ENCODE measurements at places on chromosomes 2 and 18.

DNA sequence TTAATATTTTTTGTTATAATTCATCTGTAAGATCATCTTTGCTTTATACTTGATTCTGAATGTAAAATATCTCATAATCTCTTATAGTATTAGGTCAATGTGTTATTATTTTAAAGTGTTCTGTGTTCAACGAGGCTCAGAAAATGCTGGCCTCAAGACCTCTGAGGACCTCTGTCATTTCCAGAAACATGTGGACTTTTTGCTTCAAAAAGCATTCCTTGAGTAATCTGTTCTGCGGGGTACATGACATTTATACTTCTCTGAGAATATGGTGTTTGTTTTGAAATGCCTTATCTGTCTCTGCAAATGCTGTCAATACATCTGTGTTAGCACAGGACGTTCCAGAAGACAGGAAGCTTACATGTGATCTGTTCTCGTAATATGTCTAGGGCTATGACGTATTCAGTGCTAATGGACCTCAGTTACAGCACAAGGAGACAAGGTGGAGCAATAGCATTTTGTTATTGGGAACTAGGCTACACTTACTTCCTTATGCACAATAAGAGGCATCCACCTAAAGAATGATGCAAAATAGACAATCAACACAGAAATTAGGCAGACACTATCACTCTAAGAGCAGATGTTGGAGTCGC is 37.6 kb upstream of the IL1RL1 start:
- DNase-seq, result no peak

DNA sequence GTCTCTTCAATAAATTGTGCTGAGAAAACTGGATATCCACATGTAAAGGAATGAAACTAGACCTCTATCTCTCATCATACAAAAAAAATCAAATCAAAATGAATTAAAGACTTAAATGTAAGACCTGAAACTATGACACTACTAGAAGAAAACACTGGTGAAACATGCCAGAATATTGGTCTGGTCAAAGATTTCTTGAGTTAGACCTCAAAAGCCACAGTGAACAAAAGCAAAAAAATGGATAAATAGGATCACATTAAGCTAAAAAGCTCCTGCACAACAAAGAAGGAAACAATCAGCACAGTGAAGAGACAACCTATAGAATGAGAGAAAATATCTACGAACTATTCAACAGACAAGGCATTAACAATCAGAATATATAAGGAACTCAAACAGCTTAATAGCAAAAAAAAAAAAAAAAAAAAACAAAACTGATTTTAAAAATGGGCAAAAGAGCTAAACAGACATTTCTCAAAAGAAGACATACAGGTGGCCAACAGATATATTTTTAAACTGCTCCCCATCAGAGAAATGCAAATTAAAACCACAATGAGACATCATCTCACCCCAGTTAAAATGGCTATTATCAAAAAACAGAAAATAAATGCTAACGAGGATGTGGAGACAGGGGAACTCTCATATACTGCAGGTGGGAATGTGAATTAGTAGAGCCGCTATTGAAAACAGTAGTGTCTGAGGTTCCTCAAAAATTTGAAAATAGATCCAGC is 66.3 kb downstream of the NCKAP1 start:
- no peak for DNase-seq

- no peak for DNase-seq
Observed at GRCh38 chr2:29865512-29865911, 55.9 kb downstream of the ALK start.

- peak; percentile 9 for DNase-seq
Observed at GRCh38 chr2:180753809-180754761, 226.3 kb upstream of the UBE2E3 start.

DNA sequence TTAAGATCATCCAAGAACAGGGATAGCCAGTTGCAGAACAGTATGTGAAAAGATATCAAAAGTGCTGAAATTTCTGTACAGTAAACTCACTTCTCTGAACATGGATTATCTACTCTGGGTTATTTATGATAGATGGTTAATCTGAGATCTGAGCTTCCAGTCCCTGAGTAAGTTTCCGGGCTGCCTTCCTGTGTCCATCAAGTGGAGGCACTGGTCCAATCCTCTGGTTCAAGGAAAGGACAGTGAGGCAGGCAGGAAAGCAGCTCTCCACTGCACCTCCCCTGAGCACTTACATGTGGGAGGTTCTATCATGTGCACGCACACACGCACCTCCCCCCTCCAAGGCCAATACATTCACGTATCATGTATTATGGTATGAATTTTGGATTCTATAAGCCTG is 32.5 kb downstream of the GPR45 start:
- no peak for DNase-seq

GRCh38 chr18:13611142-13611600 is 115.2 kb downstream of the FAM210A start:
- no peak for DNase-seq

DNA sequence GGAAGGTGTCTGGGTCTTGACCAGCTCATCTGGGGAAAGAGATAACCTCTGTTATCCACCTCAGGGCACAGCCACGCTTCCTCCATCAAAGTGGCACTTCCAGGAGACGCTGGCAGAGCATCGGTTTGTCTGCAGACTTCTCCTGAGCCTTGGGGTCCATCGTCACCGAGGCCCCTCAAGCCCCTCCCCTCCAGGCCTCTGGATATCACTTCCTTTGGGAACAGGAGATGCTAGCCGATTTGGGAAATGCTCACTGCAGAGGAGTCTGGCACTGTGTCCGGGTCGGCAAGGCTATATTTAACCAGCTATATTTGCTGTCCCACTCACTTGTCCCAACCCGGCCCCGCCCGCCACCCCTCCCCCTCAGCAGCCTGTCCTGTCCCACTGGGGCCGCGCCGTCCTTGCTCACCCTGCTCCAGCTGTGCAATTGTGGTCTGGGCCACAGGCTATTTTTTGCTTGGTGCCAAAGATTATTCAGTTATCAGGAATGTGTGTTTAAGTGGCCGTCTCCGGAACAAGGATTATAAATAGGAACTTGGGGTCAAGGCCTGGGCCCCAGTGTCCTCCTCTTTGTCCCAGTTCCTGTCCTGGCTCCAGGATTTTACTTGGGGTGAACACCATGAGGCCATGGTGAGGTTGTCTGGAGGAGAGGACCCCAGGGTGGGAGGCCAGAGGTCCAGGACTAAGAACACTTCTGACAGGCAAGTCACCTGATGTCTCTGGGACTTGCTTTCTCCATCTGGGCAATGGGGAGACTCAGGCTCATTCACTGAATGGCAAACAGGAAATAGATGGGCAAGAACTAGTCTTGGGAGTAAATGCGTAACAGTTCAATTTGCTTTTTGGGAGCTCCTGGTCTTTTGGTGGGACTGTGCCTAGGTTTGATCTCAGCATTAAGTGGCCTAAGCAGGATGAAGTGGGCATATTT is 263.6 kb downstream of the DYSF start:
- peak; percentile 26 for DNase-seq

GRCh38 chr2:54546923-54547720 is 91.0 kb downstream of the SPTBN1 start:
- no peak for DNase-seq

DNA sequence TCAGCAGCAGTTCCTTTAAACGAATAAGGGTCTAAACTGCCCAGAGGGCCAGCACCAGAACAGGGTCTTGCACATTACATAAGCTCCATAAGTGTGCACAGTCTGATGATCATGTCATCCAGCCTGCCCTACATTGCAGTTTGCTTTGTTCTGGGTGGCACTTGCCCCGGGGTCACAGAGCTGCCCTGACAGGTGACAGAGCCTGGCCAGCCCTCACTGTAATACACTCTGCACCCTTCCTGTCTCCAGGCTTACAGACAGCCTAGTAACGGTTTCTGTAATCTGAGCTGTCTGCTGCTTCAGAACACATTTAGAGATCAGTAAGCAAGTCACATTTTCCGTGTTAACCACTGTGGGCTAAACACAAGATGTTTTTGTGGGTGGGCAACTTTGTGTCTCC is 213.3 kb downstream of the FAM210A start:
- no peak for DNase-seq

GRCh38 chr18:26734760-26735159 is 130.7 kb downstream of the AQP4 start:
- no peak for DNase-seq

DNA sequence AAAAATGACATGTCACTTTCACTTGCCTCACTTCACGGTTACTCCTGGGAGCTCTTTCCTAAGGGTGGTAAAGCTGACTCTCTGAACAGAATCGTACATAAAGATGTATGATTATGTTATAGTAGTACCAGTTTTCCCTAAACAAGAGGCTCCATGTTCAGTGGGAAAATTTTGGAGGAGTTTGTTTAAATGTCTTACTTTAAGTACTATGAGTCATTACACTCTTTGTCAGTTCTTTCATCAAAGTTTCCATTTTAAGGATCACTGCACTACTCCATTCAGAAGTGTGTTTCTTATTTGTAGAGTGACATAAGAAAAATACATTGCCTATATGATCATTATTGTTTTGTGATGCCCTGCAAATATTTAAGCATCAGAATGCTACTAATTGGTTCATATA is 121.1 kb upstream of the FIGN start:
- no peak for DNase-seq

DNA sequence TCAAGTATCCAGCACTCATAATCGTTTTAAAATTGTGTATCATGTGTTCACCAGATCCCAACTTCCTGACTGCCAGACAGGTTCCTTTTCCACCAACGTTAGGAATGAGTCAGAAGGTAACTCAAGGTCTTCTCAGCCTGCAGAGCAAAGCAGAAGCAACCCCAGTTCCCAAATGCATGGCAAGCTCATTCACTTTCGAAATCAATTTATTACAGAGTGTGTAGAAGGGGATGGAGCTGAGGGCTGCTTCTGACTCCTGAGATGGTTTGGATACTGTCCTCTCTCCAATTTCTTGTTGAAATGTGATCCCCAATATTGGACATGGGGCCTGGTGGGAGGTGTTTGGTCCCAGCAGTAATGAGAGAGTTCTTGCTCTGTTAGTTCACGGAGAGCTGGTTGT is 114.5 kb downstream of the PIEZO2 start:
- DNase-seq, result no peak

DNA sequence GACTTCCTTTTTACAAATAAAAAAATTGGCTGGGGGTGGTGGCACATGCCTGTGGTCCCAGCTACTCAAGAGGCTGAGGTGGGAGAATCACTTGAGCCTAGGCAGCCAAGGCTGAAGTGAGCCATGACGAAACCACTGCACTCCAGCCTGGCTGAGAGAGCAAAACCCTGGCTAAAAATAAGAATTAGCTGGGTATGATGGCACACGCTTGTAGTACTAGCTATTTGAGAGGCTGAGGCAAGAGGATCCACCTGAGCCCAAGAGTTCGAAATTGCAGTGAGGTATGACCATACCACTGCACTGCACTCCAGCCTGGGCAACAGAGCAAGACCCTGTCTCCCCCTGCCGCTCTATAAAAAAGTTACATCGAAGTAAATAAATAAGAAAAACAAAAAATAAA is 33.7 kb downstream of the GFPT1 start:
- DNase-seq, result no peak

DNA sequence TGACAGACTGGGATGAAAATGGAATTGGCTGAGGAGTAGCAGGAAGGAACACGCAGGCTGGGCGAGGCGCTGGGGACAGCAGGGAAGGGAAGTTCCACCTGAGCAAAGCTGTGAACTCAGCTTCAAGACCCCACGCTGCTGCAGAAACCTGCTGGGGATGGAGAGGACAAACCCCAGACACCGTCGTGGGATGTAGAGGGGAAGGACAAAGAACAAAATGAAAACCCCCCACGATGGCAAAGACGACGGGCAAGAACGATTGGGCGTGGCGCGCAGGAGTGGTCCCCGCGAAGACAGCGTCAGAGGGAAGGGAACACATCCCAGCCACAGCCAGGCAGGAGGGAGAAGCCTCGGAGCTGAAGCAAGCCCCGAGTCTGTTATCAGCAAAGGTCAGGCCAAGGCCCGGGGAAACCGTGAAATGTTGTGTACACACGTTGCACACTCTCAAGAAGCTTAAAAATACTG is 222.9 kb downstream of the NDUFA10 start:
- DNase-seq, result no peak

DNA sequence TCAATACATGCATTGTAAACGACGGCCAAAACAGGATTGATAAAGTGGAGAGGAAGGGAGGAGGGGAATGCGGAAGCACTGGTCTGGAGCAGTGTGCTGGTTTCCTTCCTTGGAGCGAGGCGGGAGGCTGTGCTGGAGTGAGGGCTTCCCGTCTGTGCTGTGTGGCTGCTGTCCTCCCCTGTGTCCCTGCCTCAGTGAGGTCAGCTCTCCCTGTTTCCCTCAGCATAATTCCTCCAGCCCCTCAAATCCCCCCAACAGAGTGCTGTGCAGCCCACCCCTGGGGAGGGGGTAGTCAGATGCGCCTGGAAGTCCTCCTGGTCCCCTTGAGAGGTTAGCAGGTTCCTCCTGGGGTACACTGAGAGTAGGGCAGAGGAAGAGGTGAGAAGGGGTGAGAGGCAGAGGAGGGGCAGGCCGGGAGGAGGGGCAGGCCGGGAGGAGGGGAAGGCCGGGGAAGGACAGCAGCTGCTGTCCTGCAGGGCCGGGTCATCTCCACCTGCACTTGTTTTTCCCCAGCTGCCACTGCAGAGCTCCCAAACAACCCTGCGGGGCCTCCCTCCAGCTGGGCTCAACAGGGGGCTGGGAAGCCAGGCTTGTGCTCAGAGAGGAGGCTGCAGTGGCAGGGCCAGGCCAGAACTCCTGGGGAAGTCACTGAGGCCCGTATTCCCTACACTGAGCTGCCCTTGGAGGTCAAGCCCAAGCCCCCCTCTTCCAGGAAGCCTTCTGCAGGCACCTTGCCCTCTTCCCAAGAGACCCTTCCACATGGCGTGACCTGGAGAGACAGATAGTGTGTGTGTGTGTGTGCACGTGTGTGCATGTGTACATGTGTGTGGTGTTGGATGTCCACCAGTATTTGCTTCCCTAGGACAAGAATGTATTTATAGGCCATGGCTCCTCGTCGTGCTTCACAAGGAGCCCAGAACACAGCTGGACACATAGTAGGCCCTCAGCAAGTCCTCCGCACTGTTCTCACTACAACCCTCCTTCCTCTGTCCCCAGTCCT is 13.2 kb upstream of the ATP6V1B1 start:
- no peak for DNase-seq

DNA sequence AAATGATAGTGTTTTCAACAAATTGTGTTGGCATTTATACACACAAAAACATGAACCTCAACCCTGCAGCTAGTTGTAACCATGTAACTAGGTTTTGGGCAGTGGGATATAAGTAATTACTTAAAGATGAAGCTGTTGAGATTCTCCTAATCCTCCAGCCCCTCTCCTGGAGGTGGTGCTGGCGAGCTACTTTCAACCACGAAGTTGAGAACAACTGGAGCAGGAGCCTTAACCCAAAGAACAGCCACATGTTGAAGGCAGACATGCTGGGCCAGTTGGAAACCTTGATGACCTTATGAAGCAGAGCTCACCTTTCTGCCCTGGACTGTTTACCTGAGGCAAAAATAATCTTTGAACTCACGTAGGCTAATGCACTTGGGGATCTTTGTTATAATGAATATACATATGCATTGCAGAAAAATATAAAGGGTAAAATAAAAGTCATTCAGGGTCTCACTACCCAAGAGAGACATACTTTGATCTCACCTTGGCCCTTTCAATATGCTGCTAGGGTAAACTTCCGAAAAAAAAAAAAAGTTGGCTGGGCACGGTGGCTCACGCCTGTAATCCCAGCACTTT is 89.6 kb upstream of the NPAS2 start:
- no peak for DNase-seq

GRCh38 chr2:154402213-154402612 is 296.3 kb upstream of the KCNJ3 start:
- no peak for DNase-seq
